ENCODE measurements at places on chromosomes 5 and 9. TPM values are rescaled to one million over a fixed set of nuclear protein-coding genes. Genes with fewer than 3 reads are reported as not detected.

DNA sequence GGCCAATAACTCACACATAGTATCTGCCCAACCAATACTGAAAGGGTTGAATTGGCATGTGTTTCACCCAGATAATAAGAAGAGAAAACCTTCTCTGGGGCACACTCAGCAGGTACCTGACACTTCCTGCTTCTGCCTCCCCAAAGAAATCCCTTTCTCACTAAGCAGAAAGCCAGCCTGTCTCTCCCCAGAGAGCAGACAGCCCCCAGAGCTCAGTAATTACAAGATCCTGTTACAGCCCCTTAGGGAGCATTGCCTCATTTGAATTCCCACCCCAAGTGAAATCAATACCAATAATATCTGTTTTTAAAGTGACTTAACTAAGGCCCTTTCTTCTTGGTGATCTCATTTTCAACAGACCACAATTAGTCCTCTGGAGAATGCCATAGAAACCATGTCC is 38.5 kb upstream of the FOXI1 start:
- no peak overlapping the region for H3K27ac ChIP-seq
- no peak for DNase-seq
- H3K4me1 ChIP-seq = no peaks in the 10 kb centered on the region
- no peaks in the 10 kb centered on the region for H3K27me3 ChIP-seq

ADGRD2 gene
- not detected for total RNA-seq

GRCh38 chr5:173882632-173883031 is 5.5 kb upstream of the CPEB4 start:
- DNase-seq = no peak
- no peak overlapping the region for H3K27ac ChIP-seq
- peaks cover 8% of the 10 kb centered on the region for H3K36me3 ChIP-seq
- no peaks in the 10 kb centered on the region for H3K27me3 ChIP-seq
- no peak overlapping the region for H3K4me3 ChIP-seq

- H3K4me1 ChIP-seq = peaks cover 11% of the 10 kb centered on the region
- H3K36me3 ChIP-seq = peaks cover 2% of the 10 kb centered on the region
- H3K27me3 ChIP-seq = no peaks in the 10 kb centered on the region
- no peak for DNase-seq
- no peak overlapping the region for H3K4me3 ChIP-seq
Measured at GRCh38 chr5:50550993-50551392, 109.9 kb upstream of the EMB start.

CSF1R gene
- total RNA-seq = 1.2 TPM

DNA sequence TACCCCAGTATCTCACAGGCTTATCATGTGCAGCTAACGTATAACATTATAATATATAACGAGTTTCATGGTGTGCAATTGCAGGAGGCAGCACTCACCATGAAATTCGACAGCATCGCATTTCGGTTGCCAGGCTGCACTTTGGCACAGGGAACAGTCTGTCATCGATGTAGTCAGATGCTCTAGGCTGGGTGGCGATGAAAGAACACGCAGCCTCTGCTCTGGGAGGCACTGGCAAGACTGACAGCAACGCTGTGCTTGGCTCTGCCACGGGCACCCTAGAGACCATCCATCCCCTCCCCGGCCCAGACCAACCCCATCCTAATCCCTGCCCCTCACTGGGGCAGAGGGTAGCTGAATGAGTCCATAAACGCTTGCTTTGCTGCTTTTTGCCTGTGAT is 290.8 kb downstream of the MED10 start:
- H3K27ac ChIP-seq = no peak overlapping the region
- H3K27me3 ChIP-seq = peaks cover 8% of the 10 kb centered on the region
- no peak overlapping the region for H3K4me3 ChIP-seq
- H3K4me1 ChIP-seq = no peaks in the 10 kb centered on the region
- DNase-seq = no peak

GRCh38 chr9:5854063-5854790 is 21.3 kb upstream of the ERMP1 start:
- peak overlapping the region; percentile 51 for H3K4me3 ChIP-seq
- H3K4me1 ChIP-seq = peaks cover 51% of the 10 kb centered on the region
- peak overlapping the region; percentile 83 for H3K27ac ChIP-seq
- peak; percentile 22 for DNase-seq

- H3K27ac ChIP-seq = no peak overlapping the region
- DNase-seq = no peak
- H3K36me3 ChIP-seq = no peaks in the 10 kb centered on the region
- H3K4me3 ChIP-seq = no peak overlapping the region
Measured at GRCh38 chr9:33489066-33489465, 15.3 kb upstream of the NOL6 start.

GRCh38 chr5:147930769-147931168 is 24.4 kb upstream of the C5orf46 start:
- peaks cover 6% of the 10 kb centered on the region for H3K27me3 ChIP-seq
- no peak overlapping the region for H3K4me3 ChIP-seq
- no peaks in the 10 kb centered on the region for H3K4me1 ChIP-seq
- no peak for DNase-seq
- H3K36me3 ChIP-seq = no peaks in the 10 kb centered on the region
- no peak overlapping the region for H3K27ac ChIP-seq

Data from activated T-cell treated with anti-CD3 and anti-CD28 coated beads, Interleukin-2, amount 50 U/mL, for 72 hours (primary cell).